AG09319 (cell line): ENCODE measurements at places on chromosomes 3 and 15.

DNA sequence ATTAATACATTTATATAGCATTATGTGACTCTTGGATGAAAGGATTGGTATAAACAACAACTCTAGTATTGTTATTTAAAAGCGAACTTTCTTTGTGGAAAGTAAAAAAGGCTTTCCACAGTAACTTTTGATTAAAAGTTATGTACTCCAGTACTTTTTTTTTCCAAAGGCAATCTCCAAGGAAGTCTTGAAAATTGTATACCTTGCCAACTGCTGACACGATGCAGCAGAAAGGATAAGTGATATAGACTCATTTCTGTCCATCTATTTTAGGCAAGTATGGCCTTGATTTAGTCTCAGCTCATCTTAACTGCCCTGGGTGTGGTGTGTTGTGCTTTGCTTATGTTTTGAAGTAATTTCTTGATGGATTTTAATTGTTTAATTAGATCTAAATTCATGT lies 79.7 kb downstream of the OTOL1 start:
- DNase-seq, result no peak

- DNase-seq, result no peak
Observed at GRCh38 chr3:194988495-194989165, 282.3 kb downstream of the XXYLT1 start.

GRCh38 chr3:71316066-71316777 lies 267.3 kb downstream of the FOXP1 start:
- DNase-seq, result no peak

GRCh38 chr3:32105291-32106131 lies 909 bp upstream of the GPD1L start:
- no peak for DNase-seq

GRCh38 chr15:31381801-31382712 lies 55.4 kb downstream of the KLF13 start:
- no peak for DNase-seq

GRCh38 chr3:140863580-140864009 lies 78.0 kb upstream of the SLC25A36 start:
- DNase-seq, result peak; percentile 10

GRCh38 chr3:67311440-67311839 lies 313.3 kb downstream of the KBTBD8 start:
- DNase-seq, result no peak

GRCh38 chr3:175287361-175287963 lies 428.3 kb downstream of the NAALADL2 start:
- no peak for DNase-seq

- no peak for DNase-seq
Observed at GRCh38 chr3:14619605-14620004, 32.0 kb upstream of the CCDC174 start.

GRCh38 chr15:78666010-78666409 lies 25.0 kb upstream of the CHRNB4 start:
- DNase-seq, result no peak

GRCh38 chr3:42908675-42909074 lies 2.7 kb downstream of the ZNF662 start:
- no peak for DNase-seq

- DNase-seq, result peak; percentile 87
Observed at GRCh38 chr3:57974796-57975388, 33.3 kb upstream of the FLNB start.

DNA sequence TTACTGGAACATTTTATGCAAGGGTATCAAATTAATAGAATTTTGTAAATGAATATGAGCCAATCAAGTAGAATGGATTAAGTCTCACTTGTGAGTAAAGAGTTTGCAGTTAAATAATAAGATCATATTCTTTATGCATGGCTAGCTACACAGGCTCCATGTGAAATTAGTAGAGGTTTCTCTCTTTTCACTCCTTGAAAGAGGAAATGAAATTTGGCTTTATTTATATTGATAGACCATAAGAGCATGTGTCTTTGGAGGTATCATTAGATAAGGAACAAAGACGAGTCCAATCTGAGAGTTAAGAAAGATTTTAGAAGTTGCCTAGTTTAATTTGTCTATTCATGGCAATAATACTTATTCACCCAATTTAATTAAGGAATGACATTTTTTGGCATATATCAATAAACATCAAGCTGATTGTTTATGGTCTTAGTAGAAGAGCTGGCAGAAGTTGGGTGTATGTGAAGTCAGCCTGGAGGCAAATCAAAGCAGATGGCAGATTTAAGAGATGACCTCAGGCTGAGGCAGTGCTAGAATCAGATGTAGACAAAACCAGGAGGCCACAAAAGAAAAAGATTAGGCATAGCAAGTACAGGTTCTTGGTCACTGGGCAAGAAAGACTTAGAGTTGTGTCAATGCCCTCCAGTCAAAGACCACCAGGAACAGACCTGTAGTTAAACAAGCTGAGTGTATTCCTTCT lies 406.5 kb upstream of the ARHGEF26 start:
- DNase-seq, result no peak

- no peak for DNase-seq
Observed at GRCh38 chr3:154783521-154783931, 296.6 kb upstream of the MME start.

DNA sequence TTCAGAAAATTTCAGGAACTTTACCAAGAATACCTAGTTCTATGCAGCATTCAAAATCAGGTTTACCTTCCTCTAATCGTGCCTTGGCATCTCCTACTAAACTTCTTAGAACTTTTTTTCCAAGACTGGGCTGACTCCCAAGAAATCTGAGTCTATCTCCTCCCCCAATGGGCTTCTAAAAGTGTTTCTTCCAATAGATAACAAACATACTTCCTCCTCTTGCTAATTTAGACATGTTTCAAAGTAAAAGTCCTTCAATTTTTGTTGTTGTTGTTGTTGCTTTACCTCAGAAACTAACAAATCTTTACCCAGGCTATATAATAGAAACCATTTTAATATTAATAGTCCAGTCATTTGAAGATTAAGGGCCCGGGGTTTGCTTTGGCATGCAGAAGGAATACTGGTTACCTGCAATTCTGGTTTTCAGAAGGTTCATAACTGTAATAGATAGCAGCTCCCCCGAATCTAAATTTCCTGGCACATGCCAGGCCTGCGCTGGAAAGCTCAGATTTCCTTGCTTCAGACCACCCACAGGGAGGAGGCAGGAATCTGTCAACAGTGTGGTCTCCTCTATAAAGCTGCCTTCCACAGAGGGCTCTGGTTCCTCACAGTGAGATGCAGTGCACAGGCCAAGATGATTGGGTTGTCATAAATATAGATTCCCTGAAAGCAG lies 188.7 kb downstream of the THRB start:
- DNase-seq, result no peak

DNA sequence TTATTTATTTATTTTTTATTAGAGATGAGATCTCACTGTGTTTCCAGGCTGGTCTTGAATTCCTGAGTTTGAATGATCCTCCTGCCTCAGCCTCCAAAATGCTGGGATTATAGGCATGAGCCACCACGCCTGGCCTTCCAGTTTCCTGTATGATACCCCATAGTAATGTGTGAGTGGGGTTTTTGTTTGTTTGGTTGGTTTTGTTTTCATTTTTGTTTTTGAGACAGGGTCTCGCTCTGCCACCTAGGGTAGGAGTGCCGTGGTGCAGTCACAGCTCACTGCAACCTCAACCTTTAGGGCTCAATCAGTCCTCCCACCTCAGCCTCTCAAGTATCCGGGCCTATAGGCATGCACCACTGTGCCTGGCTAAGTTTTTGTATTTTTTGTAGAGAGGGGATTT lies 30.9 kb downstream of the GOLM2 start:
- no peak for DNase-seq

GRCh38 chr3:35927441-35927840 lies 288.1 kb downstream of the ARPP21 start:
- DNase-seq, result no peak

DNA sequence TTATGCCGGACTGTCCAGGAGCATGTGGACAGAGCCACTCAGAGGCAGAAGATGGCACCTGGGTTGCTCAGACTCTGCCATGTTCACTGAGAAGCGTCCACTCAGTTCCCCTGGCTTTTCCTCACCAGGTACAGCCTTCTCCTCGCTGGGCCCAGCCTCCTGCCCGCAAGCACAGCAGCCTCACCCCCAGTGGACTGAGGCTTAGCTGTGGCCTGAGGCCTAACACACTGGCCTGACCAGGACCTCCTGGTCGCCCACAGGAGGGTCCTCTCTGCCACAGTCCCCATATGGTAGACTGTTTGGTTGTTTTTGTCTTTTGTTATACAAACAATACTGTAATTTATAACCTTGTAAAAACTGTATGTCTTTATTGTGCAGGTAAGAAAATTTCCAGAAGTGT lies 15.5 kb downstream of the HTR3C start:
- no peak for DNase-seq

DNA sequence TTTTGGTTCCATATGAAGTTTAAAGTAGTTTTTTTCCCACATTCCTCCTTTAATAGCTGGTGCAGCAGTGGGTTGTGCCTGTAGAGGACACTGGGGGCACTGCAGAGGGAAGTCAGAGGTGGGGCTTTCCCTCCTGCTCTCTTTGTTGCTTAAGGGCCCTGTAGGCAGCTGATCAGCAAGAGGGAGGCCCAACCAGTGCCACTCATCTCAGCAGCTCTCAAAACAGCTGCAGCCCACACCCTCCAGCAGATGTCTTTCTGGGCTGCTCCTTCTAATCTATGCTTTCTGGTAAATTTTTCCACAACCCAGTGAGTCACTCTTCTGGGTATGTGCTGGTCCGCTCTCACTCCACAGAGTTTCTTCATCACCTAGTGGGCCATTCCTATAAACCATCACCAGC lies 263.8 kb downstream of the FEZF2 start:
- peak; percentile 90 for DNase-seq

DNA sequence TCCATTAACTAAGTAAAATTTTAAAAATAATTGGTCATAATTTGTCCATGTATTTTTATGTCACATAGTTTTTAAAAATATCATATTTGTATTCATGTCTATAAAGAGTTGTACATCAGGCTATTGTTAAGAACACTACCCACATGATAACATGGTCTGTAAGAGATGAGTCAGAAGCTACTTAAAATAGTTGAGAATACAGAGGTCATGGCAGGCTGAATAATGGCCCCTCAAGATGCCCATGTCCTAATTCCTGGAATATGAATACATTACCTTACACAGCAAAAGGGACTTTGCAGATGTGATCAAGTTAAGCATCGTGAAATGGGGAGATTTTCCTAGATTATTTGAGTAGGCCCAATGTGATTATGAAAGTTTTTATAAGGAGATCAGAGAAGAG lies 782.9 kb upstream of the GOLIM4 start:
- no peak for DNase-seq

DNA sequence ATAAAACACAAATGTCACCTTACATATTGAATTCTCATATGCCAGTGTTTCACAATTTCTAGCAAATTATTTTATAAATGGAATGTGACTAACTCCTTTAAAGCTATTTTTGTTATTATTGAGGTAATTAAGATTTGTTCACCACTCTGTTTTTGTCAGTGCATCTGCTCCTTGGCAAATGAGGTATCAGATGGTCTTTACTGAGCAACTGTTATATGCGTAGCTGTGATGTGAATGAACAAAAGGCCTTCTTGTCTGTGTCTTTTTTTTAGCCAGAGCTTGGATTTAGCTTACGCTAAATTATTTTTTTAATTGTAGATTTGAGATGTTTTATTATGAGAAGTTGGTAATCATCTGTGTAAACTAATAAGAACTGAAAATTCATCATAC lies 125.3 kb downstream of the IL5RA start:
- DNase-seq, result no peak
